ENCODE measurements at places on chromosomes 4 and X.

GRCh38 chr4:160423879-160424451, 1321.1 kb downstream of the RAPGEF2 start:
- no peak for DNase-seq

GRCh38 chrX:88170553-88170952, 576.5 kb upstream of the CPXCR1 start:
- no peak for DNase-seq

GRCh38 chr4:97105347-97106099, 1037.8 kb downstream of the STPG2 start:
- no peak for DNase-seq

DNA sequence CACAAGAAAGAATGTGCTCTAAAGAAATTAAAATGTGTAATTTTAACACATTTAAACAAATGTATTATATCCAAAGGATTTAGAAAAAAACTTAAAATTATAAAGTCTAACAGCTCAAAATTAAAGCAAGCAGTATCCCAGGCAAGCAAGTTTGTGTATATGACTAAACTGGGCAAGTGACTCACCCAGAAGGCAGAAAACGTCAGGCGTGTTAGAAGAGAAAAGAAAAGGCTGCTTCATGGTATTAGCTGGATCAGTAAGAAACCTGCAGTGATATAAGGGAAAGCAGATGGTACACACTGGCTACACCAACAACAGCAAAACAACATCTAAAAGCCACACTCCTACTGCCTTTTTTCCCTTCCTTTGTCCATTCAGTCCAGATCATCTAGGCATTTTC, 250.6 kb upstream of the NDST3 start:
- DNase-seq, result no peak

DNA sequence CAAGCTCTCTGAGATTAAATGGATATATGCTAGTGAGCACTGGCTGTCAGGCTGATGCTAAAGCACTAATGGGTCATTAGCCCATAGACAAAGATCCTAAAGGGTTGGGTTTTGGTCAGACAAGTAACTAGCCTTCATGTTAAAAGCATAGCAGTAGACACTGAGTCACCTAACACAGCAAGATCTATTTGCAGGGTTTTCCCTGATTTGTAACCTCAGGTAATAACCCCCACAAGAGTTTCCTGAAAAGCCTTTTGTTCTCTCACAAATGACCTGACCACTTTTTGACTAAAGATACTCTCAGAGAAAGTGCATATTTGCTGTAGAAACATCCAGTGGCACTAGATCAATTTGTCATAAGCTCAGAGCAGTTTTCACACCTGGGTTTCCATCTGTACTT, 251.1 kb upstream of the TEX13A start:
- no peak for DNase-seq

GRCh38 chrX:122439831-122440230, 744.2 kb upstream of the GRIA3 start:
- DNase-seq, result no peak

DNA sequence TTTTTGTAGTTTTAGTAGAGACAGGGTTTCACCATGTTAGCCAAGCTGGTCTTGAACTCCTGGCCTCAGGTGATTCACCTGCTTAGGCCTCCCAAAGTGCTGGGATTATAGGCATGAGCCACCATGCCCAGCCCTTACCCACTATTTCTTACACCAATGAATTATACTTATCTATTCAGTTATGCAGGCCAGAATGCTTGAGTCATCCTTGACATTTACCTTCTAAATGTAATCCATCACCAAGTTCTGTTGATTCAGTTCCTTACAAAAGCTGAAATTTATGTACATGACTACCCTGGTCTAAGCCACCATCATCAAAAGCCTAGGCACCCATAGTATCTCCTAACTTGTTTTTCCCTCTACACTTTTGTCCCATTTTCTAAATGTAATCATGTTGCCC, 585.7 kb downstream of the IL15 start:
- no peak for DNase-seq

GRCh38 chrX:102154900-102155805, 624 bp downstream of the BEX5 start:
- peak; percentile 44 for DNase-seq

DNA sequence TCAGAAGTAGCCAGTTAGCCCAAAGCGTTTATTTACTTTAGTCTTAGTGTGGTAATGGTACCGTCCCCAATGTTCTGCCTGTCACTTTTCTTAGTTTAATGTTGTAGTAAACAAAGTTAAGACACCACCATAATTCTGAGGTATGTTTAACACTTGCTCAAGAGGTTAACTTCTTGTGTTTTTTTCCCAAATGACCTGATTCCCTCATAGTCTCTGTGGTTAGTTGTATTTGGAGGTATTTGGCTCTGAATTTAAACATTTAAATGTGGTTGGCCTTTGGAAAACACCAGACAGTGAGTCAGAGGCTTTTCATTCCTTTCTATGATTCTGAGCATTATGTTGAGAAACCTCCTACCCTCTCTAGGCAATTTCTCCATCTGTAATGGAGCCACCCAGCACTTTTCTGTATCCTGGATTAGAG, 47.9 kb downstream of the CXCL1 start:
- DNase-seq, result no peak

DNA sequence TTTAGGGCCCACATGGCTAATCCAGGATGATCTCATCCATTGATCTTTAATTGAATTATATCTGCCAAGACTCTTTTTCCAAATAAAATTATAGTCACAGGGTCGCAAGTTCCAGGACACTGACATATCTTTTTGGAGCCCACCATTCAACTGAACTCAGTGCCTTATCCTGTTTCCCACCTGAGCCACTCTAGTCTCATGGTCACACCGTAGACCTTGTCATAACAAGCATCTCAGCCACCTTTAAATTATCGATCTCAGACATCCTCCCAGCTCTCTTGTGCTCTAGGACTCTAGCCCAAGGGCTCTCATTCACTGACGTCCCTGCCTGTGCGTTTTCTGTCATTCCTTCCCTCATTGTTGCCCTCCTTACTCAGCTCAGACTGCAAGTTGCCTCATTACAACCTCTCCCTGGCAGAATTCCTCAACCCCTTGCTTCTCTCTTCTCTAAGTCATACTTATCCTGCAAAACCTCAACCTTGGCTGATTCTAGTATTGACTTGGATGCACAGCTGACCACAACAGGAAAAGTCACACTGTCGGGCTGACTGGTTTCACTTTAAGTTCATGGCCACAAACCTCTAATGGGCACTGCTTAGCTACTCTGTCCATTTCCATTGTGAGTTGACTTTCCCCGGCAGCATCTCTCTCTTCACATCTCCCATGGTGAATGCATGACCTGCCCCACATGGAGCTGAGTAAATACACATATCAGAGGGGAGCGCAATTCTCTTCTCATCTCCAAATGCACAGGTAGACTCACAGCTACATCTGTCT, 91.0 kb upstream of the TRIM2 start:
- DNase-seq, result no peak

GRCh38 chrX:43504394-43504793, 151.7 kb upstream of the MAOA start:
- DNase-seq, result no peak

DNA sequence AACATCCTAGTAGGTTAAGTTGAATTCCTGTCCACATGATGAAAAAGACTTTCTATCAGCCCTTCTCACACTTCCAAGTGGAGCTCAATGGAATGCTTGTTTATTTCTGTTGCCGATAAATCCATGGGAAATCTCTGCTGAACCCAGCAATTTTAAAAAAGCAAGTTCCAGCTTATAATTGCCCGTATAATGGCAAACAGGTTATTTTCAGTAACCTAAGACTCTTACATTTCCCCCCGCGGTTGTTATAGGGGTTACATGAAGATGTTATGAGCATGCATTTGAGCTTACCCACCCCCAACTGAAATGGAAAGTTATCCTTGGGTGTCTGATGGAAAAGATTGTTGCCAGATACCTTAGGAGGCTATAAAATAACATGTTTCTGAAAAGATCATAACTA, 136.2 kb downstream of the PALLD start:
- no peak for DNase-seq

- DNase-seq, result no peak
Measured at GRCh38 chrX:97995834-97996233, 1112.1 kb downstream of the RPA4 start.

DNA sequence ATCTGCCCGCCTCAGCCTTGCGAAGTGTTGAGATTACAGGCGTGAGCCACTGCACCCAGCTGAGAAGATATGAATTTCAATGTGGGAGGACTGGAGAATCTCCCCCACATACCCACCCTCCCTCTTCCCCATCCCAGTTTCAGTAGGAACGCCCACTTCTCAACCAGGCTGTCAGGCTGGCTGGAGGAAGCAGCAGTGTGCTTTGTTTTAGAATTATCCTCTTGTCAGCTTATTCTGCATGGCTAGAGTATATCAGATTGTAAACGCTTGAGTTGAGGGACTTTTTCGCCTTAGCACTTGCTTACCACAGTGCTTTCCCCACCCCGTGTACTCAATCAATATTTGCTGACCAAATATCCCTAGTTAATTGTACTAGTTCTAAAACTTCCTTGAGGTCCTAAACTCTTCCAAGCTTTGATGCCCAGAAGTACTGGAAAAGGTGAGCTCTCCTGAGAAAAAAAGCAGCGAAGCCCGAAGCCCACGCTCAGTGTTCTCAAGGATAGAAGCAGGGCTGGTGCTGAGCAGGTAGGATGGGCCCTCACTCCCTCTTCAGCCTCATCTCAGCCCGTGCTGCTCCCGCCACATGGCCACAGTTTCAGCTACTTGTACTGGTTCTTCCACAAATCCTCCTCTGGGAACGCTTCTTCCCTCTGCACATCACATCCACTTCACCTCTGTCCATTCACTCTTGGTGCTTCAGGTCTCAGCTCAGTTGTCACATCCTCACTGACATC, 7.3 kb upstream of the ARHGAP10 start:
- no peak for DNase-seq

DNA sequence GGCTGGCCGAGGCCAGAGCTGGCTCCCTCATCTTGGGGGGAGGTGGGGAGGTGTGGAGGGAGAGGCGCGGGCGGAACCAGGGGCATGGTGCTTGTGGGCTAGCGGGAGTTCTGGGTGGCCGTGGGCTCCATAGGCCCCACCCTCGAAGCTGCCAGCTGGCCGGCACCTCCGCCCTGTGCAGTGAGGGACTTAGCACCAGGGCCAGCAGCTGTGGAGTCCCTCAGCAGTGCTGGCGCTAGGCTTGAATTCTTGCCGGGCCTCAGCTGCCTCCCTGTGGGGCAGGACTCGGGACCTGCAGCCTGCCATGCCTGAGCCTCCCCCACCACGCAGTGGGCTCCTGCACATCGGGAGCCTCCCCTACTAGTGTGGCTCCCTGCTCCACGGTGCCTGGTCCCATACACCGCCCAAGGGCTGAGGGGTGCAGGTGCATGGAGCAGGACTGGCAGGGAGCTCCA, 603.3 kb downstream of the PCDH18 start:
- DNase-seq, result no peak

GRCh38 chrX:115642895-115643530, 82.0 kb downstream of the PLS3 start:
- peak; percentile 39 for DNase-seq

DNA sequence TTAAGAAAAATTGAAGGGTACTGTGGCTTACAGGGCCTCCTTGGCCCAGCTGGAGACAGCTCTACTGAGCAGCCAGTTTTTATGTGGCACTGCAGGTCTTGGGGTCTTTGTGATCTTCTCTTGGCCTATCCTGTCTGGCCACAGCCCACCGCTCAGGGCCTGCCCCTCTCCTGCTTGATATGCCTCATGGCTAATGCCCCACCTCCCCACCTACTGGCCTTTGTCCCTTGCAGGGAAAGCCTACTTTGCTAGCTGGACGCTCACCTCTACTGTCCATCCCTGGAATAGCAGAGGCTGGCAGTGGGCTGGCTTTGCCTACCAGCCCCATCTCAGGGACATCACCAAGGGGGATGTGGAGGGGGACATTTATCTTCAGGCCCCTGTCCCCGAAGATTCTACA, 134.1 kb downstream of the PJA1 start:
- no peak for DNase-seq

- DNase-seq, result no peak
Measured at GRCh38 chr4:182238355-182238931, 4.8 kb upstream of the TENM3 start.

GRCh38 chr4:5133201-5133600, 81.9 kb downstream of the STK32B start:
- no peak for DNase-seq
